Pons (tissue), 1 donor: ENCODE measurements at places on chromosomes 3 and 15.

GRCh38 chr3:2360815-2361214 lies 262.1 kb downstream of the CNTN4 start:
- DNase-seq: no peak

DNA sequence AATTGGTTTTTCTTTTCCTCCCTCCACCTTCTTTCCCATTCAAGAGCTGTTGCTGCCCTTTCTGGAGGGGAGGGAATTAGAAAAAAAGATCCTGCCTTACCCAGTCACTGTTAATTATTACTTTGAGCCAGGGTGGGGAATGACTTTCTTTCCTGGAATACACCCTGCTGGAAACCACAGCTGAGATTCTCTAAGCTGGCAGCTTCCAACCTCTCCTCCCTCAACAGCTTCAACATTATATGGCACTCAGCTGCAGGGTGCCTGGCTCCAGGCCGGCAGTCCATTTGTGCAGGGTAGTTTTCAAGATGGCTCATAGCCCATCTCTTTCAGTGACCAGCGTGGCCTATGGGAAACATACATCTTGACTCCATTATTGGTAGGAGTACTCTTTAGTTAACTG lies 105.8 kb downstream of the UBE3A start:
- no peak for DNase-seq

DNA sequence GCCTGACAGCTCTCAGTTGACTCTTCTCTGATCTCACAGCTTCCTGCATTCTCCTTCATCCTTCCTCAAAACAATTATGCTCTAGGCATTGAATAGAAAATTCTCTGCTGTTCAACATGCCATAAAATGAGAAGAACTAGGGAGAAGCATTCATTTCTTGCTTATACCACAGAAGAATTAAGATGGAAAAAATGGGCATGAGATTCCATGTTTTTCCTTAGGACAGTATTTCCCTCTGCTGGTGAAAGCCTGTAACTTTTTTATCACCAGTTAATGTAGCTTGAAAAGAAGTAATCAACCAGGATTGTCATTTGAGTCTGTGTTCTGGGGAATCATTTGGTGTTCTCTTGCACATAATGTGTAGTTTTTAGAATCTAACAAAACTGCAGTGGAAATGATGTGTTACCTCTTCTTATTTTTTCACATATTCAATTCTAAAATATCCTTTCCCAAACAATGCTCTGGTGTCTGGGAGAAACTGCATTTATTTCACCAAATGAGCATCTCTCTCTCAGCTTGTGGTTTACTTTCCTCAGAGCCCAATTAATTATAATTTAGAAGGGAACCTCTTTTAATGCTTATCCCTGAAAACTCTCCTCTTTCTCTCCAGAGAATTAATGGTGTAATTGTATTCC lies 92.8 kb upstream of the DCBLD2 start:
- DNase-seq: peak; percentile 73

DNA sequence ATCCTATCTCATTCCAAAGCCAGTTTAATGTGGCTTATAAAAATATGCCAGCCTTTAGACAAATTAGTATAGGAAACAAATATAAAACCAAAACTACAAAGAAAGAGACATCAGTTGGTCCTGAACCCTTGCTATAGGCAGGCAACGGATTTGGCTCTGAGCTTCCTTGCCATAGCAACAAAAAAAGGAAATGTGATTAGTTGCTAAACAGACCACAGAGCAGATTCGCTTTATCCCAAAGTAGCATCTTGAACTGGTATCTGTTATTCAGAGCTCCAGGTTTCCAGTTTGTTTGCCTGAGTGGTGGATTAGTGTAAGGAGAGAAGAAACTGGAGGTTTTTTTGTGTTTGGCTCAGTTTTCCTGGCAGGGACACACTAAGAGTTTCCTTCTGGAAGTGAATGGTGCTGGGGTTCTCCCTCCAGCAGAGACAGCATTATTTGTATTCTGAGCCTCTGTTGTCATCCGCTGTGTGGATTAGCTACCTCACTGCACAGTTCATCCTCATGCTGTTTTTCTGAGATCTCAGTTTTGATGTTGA lies 44.1 kb downstream of the CHST2 start:
- peak; percentile 14 for DNase-seq

DNA sequence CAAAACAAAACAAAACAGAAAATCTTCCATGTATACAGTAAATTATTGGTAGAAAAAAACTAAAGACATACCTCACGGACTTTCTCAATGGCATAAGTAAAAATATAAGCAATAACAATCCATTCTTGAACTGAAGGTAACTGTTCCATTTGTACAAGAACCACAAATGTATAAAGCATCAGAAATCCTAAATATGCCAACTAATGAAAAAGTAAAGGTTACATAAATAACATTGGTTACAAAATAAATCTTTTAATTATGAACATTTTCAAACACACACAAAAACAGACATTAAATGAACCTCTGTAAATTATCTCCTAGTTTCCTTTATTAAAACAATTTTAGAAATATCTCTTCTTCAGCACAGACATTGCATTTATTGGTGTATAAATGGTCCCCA lies 60.7 kb upstream of the USP50 start:
- no peak for DNase-seq

DNA sequence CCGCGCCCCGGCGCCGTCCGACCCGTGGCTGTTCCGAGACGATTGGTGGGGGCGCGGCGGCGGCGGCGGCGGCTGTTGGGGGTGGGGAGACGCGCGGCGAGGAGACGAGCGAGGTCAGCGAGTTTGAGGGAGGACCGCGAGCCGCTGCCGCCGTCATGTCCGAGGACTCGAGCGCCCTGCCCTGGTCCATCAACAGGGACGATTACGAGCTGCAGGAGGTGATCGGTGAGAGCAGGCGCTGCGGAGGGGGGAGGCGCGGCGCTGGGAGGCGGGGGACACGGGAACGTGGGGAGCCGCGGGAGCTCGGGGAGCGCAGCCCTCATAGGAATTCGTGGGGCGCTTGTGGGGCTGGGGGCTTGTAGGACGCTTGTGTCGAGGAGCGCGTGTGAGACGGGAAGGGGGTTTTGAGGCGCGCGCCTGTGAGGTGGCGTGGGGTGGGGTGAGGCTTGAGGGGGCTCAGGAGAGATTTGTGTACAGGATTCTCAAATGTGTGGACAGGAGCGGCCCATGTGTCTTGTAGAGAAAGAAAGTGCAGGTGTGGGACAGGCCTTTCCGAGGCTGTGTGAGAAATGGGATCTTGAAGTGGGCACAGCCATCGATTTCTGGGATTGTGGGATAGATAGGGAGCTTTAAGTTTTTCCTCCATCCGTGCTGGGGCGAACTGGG lies 518 bp downstream of the OXSR1 start:
- no peak for DNase-seq

DNA sequence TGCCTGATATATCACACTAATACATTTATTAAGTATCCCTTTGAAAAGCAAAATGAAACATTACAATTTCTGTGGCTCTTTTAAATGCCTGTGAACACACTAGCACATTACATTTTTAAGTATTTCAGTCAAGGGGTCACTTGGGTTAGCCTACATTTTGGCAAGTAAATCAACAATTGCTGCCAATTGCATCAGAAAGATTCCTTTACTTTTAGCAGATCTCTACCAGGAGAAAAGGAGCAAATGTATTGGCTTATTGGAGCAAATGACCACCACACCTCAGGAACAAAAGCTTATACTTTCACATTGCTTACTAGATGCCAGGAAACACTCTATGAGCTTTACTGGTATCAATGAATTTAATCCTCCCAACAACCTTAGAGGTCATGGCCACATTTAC lies 947.1 kb downstream of the FHIT start:
- DNase-seq: no peak

- DNase-seq: no peak
Measured at GRCh38 chr3:76370749-76371520, 585.6 kb upstream of the ZNF717 start.

DNA sequence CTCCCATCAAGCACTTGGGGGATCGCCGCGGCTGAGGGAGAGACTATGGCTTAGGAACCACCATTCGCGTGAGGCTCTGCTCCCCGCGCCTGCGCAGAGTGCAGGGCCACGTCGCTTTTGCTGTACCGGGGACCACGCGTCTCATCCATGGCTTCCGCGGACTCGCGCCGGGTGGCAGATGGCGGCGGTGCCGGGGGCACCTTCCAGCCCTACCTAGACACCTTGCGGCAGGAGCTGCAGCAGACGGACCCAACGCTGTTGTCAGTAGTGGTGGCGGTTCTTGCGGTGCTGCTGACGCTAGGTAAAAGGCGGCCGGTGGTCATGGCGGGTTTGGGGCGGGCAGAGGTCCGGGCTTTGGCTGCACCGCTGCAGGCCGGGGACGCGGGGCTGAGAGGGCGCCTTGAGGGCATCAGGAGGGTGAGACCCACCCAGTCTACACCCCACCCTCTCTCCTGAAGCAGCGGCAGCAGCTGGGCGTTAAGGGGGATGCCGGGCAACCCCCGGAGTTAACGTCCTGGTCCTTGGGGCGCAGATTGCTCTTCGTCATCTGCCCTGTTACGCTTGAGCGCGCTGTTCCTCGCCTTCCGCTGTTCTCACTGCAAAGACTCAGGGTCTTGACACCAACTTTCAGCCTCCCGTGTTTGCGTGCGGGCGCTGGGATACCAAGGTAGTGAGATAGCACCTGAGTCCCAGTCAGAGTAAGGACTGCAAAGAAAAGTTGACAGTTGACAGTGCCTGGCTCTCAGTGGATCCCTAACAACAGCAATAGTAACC lies at the start of gene SRPRB:
TSS of gene SRPRB (plus strand) at position 114 of the 774 bp plus-strand sequence. CDS start at position 148, 34 bp downstream.
- DNase-seq: peak; percentile 96

DNA sequence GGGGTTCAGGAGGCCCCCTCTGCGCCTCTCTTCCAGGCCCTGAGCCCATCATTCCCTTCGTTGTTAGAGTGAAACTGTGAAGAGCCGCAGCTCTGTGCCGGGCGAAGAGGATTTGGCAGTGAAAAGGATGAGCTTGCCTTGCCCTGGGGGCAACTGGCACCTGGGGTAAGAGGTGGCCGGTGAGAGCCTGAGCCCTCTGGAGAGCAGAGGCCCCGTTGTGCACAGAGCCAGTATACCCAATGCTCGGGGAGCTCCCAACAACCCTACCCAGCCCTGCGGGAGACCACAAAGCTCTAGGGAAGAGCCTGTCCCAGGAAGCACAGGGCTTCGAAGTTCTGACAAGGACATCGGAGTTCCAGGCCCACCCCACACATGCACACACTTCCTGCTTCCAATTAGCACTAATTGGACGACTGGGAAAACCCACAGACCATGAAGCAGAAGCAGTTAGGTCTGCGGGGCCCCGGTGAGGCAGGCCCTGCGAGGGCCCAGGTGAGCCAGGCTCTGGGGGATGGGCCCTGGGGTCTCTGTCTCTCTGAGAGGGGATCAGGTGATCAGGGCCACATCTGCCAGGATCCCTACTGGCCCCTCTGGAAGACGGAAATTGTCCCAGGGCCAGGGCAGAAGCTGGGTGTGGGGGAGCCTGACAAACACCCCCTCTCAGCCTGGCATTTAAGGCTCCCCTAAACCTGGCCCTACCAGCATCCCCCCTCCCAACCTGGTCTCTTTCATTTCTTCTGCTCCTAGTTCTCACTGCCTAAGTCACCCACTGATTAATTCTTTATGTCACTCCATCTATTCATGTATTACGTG lies 27.9 kb upstream of the SFMBT1 start:
- no peak for DNase-seq

DNA sequence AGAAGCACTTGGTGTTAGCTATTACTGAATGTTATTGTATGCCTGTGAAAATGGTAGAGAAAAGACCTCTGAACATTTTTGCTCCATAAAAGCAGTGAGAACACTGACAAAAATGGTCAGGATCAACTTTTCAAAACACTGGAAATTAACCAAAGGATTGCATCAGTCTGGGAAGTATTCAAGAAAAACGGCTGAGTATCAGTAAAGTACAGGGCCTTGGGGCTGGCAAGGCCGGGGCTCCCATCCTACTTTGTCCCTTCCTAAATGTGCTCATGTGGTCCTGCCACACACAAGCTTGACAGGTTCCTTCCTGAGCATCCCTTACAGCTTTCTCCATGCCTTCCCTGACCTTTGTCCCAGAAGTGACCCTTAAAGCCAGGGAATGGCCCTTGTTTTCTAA lies 84.0 kb downstream of the CFAP20DC start:
- no peak for DNase-seq

DNA sequence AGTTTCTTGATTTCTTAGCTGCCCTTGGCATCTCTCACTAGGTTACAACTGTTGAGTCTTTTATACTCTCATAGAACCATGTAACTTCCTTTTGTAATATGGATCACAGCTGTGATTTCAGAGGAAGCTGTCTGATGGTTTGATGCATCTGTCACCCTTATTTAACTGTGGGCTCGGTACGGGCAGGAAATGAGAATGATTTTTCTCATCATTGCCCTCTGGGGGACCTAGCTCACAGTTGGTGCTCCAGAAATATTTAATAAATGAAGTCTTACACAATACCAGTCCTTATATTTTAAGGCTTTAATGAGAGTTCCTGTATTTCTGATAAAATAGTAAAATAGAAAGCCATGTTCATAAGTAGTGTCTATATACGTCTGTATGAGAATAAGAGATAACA lies 151.2 kb downstream of the EBLN2 start:
- DNase-seq: no peak

DNA sequence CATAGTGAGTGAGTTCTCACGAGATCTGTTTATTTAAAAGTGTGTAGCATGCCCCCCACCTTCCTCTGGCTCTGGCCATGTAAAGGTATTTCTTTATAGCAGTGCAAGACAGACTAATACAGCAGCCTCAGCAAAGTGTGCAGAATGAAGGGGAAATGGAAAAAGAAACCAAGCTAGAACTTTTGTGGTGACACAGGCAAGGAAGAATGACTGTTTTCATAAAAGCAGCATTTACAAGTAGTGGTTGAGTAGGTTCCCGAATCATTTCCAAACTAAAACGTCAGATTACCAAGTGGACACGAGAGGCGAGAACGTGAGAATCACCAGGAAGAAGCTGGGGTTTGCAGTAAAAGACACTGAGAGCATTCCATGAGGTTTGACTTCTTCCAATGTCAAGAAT lies 100.2 kb upstream of the AKAP13 start:
- no peak for DNase-seq

DNA sequence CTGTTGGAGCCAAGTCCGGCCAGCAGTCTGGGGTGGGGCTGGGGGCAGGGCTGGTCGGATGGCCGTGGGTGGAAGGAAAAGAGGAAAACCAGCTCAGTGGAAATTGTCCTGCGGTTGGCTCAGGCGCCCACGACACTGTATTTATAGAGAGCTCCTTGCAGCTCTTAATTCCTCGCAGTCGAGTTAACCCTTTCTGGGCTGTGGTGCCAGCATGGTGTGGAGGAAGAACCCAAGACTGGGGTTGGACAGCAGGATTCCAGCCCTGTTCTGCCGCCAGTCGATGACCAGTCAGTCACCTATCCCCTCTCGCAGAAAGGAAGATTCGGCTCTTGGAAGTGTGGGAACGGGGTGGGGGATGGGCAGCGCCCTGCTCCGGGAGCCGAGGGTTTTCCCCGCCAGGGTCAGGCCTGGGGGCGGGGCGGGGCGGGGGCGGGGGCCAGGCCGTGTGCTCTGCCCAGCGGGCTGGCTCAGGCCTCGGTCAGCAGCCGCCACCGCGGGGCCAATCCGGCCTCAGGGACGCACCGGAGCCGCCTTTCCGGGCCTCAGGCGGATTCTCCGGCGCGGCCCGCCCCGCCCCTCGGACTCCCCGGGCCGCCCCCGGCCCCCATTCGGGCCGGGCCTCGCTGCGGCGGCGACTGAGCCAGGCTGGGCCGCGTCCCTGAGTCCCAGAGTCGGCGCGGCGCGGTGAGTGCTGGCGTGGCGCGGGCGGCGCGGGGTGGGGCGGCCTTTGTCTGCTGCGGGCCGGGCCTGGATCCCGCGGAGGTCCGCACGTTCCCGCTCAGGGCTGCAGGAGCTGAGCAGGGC lies at the start of gene CD276:
TSS of gene CD276 (plus strand) at position 607 of the 804 bp plus-strand sequence. CDS start 15,257 bp downstream, outside the sequence.
- DNase-seq: peak; percentile 69

- no peak for DNase-seq
Measured at GRCh38 chr3:52880474-52880873, 16.9 kb downstream of the STIMATE start.

GRCh38 chr3:436053-436452 lies 239.5 kb downstream of the CHL1 start:
- DNase-seq: no peak
